ENCODE measurements at places on chromosomes 7 and 10.

- no peak for DNase-seq
Measured at GRCh38 chr10:132834311-132834761, 48.4 kb upstream of the NKX6-2 start.

- DNase-seq: no peak
Measured at GRCh38 chr10:2798336-2799022, 268.9 kb upstream of the PFKP start.

DNA sequence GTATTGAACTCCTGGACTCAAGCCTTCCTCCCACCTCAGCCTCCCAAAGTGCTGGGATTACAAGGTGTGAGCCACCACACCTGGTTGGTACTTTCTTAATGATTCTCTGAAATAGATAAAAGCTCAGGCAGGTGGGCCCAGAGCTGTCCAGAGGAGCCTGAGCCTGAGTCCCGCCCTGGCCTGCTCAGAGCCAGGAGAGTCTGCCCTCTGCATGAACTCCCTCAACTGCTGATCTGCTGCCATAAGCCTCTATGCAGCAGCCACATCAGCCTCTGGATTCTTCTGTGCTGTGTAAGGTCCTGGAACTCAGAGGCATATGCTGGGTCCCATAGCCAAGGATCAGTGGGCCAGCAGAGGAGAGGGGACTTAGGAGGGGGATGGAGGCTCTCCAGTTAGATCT, 23.1 kb upstream of the DDIT4 start:
- DNase-seq: no peak

DNA sequence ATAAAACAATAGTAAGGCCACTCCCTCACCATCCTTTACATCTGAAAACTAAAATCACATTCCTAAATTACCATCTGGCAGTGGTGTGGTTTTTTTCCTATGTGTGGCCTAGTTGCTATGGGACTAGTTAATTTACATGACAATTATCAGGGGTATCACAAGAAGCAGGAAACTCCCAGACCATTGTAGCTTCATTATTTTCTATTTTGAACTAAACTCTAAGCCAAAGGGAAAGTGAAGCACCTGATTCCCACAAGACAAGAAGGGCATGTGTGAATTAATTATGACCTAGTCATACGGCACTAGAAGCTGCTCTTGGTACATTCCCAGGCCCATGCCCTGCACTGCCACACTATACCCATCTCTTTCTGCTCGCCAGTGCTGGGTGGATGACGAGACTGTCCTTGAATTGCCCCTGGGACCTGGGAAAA, 103.4 kb downstream of the ATXN7L1 start:
- DNase-seq: no peak

DNA sequence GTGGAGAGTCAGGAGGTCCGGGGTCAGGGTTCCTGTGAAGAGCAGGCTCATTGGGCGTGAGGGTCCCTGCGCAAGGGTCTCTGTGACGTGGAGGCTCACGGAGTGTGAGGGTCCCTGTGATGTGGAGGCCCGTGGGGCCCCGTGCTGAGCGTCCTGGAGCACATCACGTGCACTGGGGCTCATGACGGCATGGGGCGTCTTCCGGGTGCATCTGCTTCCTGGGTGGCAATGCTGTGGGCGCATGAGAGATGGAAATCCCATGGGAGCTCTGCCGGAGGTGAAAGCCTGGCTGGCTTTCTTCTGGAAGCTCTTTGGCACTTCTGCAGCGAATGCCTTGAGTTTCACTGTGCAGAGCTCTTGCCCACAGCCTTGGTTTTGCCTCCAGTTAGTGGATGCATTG, 71.4 kb downstream of the WDR37 start:
- DNase-seq: no peak
